ENCODE measurements at places on chromosomes 6 and 20.
A peak's percentile ranks its signal among the peaks of the same experiment; 100 is the strongest.

DNA sequence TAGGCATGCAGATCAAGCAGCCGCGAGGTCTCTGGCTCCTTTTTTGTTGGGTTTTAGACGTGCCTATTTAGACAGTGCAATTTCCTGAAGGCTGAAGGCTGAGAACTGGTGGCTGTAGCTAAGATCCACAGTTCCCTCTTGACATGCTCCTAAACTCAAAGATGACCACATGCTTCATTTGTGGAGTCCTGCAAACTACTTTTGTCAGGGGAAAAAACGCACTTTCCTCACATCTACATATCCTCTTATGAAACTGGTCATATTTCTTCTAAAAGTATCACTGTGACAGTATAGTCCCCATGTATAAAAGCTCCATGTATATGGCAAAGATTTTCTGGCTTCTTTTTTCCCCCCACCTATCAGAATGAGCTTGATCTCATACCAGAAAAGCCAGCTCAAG is 30.7 kb downstream of the LYRM4 start:
- peak; percentile 30 for DNase-seq

- DNase-seq, result no peak
Measured at GRCh38 chr6:128063850-128064539, 163.1 kb upstream of the THEMIS start.

- DNase-seq, result no peak
Measured at GRCh38 chr6:123380257-123380656, 256.5 kb downstream of the TRDN start.

DNA sequence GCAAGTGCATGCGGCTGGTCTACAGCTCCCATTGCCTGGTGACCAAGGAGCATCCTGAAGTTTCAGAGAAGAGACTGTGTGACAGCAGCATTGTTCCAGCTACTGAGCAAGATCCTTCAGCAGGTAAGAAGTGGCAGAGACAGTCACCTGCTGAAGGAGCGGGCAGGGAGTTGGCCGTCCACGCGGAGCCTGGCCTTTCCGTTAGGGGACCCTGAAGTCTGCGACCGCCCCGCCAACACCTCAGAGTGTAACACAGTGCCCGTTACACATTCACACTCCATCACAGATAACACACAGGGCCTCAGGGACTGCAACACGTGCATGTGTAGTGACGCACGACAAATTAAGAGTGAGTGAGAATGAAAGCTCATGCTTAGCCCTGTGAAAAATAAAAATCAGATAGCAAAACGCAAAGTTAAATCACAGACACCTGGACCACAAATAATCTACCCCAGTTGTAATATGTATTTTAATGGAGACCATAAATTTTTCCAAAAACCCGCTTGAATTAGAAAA is 94.2 kb downstream of the IRF4 start:
- DNase-seq, result no peak

DNA sequence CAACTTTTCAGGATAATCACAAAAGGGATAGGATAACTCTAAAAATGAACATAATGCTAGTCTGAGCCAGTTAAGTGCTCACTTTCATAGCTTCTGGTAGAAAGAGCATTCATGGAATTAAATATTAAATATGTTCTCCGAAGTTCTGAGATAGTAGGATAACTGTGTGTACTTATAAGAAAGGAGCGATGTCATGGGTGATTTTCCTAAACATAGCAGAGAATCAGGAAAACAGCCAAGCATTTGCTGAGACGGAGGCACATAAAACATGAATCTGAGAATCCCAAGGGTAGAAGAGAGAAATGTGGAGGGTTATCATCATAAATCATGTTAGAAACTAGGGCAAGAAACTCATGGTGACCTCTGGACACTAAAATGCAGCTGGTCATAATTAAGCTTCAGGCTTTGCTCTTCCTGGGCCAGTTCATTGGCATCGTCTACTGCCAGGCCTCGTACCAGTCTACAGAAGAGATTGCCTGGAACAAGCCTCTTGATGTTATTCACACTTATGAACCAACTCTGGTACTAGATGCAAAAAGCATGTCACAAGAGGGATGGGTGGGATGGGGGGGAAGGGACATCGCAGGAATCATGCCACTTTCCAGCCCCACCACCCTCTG is 436.6 kb downstream of the PRKN start:
- DNase-seq, result no peak

DNA sequence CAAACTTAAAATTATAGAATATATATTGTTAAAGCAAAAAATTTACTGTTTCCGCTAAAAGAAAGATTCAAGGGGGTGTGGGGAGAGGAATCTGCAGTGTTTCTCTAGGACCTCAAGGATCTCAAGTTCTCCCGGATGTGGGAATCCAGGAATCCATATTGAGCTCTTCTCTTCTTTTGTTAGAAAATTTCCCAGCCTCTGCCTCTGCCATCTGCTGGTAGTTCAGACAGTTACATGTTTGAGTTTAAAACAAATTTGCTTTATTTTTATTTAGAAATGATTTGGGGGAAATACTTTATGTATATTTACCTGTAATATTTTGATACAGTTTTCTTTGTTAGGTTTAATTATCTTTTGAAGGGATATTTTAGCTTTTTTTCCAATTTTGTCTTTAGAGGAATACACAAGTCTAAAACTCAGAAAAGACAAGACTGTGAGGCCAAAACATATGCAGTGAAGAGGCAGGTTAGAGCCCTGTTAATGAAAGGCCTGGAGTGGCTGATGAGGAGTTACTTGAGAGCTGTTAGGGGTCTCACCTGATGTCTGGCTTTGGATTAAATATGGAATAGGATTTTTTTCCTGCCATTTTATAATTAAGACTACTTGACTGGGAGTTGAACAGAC is 268.8 kb downstream of the ARID1B start:
- DNase-seq, result no peak

DNA sequence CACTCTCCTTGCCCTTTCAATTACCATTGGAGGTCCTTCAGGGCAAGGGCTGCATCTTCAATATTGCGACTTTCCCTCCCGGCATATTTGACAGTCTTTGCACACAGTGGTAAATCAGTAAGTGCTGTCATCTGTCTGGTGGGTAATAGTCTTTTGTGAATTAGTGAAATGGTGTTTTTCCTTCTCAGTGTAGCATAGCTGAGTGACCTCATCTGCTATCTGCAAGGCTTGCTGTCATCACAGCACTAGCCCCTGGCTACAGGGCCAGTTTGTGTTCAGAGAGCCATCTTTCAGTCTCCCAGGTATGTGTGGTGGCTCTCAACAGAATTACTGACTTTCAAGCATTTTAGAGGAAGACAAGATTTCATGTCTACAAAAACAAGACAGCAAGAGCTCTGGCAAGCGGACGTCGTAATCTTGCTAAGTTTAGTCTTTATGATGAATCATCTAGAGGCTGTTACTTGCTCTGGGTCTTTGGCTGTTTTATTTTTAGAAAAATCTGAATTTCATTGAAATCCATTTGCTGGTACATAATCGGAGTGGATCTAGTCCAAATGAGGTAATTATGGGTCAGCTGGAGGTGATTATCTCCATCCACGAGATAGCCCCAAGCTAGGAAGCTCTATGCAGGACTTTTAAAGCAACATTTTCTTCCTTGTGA is 528.9 kb downstream of the EPM2A start:
- DNase-seq, result peak; percentile 40

- no peak for DNase-seq
Measured at GRCh38 chr20:1392443-1392692, 486 bp downstream of the FKBP1A start.

DNA sequence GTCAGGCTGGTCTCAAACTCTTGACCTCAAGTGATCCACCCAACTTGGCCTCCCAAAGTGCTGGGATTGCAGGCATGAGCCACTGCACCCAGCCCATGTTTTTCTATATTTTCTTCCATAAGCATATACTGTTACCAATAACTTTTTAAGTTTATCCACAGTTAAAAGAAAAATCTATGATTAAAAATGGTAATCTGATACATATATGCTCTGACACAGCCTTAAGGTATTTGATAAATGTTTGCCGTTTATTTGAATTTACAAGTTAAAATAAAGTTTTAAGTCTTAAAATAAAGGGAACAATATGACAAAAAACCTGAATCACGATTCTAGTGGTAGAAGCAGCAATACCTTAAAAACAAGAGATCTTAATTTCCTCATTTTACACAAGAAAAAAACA is 5.2 kb downstream of the STK38 start:
- DNase-seq, result no peak

GRCh38 chr20:12966468-12967085 is 42.2 kb upstream of the SPTLC3 start:
- DNase-seq, result no peak

DNA sequence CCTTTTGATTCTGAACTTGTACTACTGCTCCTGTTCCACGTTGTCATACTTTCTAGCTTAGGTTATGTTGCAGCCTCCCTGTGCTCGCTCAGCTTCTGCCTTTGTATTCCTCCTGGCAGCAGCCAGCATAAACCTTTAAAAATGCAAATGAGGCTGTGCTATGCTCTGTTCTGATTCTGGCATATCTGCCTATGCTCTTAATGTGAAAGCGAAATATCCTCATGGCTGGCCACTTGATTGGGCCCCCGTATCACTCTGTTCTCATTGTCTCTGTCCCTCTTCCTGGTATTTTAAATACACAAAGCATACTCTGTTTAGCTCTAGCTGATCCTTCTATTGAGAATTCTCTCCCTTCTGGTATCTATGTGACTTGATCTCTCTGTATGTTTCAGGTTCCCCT is 139.0 kb downstream of the JARID2 start:
- no peak for DNase-seq

GRCh38 chr20:58210398-58210747 is 18.1 kb downstream of the ANKRD60 start:
- no peak for DNase-seq

DNA sequence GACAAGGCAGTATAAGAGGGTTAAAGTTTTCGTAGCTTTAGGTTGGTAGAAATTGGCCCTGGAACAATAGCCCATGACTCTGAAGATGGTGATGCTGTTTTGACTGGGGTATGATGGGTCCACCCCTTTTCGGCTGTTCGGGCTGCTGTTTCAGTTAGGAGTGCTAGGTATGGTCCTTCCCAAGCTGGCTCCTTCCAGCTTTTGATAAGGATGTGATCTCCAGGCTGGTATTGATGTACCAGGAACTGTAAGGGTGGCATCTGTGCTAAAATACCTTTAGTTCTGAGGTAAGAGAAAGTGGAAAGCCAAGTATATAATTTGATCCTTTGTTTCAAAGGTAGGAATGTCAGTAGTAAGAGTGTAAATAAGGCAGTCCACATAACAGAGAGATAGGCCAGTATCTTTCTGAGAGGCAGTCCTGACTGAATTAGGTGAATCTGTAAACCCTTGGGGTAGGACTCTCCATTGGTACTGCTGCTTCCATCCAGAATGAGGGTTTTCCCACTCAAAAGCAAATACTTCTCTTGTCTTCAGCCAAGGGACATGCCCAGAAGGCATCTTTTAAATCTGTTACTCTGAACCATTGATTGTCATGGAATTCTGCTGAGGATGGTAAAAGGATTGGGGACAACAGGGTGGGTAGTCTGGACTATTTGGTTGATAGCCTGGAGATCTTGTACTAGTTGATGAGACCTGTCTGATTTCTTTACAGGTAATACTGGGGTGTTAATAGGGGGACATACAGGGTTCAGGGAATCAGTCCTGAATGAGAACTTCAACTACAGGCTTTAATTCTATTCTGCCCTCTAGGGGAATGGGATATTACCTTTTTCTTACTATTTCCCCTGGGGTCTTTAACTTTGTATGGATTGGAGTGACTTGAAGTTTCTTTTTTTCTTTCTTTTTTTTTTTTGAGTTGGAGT is 6.1 kb upstream of the ZNFX1 start:
- no peak for DNase-seq

DNA sequence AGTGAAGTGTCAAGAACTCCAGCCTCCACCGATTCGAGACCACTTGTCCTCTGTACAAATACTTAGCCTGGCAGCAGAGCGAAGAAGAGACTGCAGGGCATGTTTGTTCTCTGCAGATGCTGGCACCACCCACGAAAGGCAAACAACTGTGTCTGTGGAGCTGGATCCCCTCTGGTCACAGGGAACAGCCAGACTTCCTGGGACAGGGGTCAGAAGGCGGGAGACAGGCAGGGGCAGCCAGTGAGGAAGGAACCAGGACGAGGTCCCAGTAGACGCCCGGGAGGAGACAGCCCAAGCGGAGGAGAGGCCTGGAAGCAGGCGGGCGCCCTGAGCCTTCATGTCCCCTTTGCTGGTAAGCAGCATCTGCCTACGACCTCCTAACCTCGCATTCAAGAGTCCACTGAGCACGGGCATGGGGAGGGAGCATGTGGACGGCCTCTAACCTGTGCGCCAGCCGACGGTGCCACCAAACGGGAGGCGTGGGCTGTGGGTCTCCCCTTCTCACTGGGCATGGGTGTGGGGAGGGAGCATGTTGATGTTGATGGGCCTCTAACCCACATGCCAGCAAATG is 265.5 kb downstream of the DLL1 start:
- no peak for DNase-seq

DNA sequence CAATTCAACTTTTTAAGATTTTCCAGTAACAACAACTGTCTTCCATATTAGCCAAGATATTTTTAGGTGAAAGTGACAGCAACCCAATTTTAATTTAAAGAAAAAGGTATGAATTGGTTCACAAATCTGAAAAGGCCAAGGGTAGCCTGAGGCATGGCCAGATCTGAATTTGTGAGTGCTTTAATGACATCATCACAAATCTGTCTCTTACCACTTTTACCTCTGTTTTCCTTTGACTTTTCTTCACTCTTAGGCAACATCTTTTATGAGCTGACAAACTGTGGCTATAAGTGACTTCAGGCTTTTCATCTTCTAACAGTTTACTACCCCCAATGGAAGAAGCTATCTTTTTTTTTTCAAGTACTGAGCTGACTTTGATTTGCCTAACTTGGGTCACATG is 44.5 kb upstream of the PKIB start:
- DNase-seq, result no peak

DNA sequence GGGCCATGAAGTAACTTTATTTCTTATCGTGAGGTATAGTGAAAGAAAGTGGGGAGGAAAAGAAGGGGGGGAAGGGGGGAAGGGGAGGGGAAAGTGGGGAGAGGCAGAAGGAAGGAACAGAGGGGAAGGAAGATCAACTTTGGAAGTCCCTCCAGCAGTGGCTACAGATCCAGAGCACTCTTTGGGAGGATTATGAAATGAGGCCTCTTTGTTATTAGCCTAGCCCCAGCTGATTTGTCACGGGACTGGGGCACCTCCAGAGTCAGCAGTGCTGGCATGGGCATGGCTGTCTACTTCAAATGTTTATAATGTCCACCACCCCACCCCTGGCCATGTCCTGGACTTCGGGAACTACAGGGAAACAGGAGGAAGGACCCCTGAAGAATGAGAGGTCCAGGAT is 7.6 kb downstream of the MOCS1 start:
- DNase-seq, result no peak

GRCh38 chr20:39829661-39830060 is 859.4 kb downstream of the MAFB start:
- DNase-seq, result no peak

DNA sequence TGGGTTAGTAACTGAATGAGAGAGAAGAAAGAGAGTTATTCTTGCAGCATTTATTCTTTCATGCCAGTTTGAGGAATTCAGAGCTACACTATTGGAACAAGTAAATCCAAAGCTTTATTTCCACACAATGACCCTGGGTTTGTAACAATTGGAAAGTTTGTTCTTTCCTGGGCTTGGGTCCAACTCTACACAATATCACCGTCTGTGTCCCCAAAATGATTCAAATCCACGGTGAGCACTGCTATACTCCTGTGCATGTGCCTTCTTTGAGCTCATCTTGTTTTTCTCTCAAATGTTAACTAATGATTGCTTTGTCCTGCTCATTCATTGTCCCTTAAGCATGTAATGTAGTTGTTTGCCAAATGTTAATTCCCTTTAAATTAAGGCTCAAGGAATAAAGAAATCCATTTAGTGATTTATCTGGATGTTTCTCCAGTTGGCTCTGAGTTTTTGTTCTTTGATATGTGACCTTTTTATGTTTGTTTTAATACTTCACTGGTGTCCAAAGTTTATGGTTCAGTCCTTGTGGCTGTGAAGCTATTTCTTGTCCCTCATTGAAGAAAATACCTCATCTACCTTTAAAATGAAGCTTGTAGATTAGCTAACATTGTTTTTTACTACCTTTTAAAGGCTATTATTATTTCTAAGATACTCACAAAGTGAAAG is 20.5 kb upstream of the CRISP3 start:
- DNase-seq, result no peak

All from MV-4-11 (cell line).